ENCODE measurements at places on chromosomes 13 and 19.

GRCh38 chr19:33110137-33110910 is 21.6 kb upstream of the WDR88 start:
- peak; percentile 71 for DNase-seq

- DNase-seq = no peak
These were observed 2.5 kb downstream of the IGFL1 start for GRCh38 chr19:46232029-46232428.

DNA sequence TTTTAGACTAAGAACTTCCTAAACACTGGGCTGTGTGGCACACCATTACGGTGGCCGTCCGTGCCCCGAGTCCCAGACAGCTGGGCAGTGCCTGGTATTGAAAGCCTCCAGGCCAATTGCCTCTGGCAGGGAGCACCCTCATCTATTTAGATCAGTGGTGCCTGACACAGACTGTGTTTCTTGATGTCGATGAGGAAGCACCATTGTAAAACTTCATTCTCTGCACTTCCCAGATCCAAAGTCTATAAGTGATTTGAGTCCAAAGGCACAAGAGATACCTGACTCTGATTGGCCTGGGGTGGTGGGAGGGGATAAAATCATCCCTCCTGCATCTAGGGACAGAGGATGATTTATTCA is 8.5 kb upstream of the STK24 start:
- DNase-seq = no peak

GRCh38 chr19:18442941-18443340 is 5.0 kb upstream of the ISYNA1 start:
- DNase-seq = no peak

- no peak for DNase-seq
These were observed 2.4 kb upstream of the FLT1 start for GRCh38 chr13:28497143-28497876.

DNA sequence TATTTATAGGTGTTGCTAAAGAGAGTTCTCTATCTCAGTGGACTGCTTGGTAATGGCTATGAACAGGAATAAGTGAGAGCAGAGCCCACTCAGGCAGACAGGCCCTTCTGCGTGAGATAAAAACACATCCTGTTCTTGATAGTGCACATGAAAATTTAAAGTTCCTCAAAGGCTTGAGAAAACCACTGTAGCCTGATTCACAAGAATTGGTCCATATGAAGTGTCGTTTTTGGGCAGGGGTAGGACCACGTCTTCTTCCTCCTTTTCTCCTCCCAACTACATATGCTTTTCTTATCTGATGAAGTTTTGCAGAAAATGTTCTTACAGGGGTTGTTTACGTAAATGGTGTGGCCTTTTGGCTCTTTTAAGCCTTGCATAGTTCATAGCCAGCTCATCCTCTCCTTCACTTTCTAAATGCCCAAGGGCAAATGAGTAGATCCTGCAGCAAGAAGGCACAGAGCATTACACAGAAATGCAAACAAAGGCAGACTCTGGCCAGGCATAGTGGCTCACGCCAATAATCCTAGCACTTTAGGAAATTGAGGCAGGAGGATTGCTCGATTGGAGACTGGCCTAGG is 53.8 kb downstream of the RNF6 start:
- no peak for DNase-seq

GRCh38 chr13:60787083-60787482 is 390.1 kb downstream of the TDRD3 start:
- no peak for DNase-seq

GRCh38 chr19:4272894-4273293 is 6.2 kb upstream of the SHD start:
- DNase-seq = no peak

- DNase-seq = no peak
These were observed 35.6 kb upstream of the ARGLU1 start for GRCh38 chr13:106603546-106603945.

GRCh38 chr13:80047406-80047805 is 293.5 kb downstream of the SPRY2 start:
- DNase-seq = peak; percentile 95

DNA sequence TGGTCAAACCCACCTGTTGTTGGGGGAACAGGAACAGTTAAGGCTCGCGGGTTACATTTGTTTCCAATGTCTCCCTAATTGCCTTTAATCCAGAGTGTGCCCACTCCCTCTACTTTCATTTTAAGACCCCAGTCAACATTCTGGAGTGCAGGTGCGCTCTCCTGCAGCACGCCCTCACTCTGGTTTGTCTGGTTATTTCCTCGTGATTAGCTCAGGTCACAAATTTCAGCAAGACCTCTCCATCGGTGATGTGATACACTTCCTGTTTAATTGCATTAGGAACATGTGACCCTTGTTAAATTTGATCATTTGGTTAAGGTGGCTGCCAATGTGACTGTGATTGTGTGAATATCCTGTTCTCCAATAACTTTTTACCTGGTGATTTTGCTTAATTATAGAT is 53.0 kb downstream of the TEX29 start:
- no peak for DNase-seq

DNA sequence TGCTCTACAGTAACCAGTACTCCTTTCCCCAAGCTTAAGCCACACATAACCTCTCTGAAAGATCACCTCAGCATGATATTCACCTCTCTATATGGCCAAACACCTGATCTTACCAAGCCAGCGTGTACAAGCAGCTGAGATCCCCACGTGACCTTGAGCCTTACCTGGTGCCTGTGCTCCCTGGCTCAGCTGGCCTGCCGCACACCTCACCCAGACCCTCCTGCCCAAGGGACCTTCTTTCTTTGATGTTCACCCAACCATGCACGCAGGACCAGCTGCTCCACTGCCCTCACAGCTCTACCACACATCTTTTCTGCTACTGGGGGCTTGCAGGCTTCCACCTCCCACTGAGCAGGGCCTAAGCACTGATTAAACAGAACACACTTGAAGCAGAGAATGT is 9.0 kb downstream of the DHRS12 start:
- no peak for DNase-seq

GRCh38 chr13:113601166-113602070 is 16.9 kb downstream of the TFDP1 start:
- DNase-seq = no peak

GRCh38 chr19:52638601-52639000 is 446 bp upstream of the ZNF83 start:
- no peak for DNase-seq

- DNase-seq = peak; percentile 75
These were observed at the start of gene SSBP4 for GRCh38 chr19:18419195-18419698. TSS of gene SSBP4 (plus strand) at chr19:18419398. CDS start at chr19:18419649, 251 bp downstream.

GRCh38 chr13:98794498-98794897 is 42.0 kb upstream of the SLC15A1 start:
- DNase-seq = no peak

- DNase-seq = no peak
These were observed 127.7 kb downstream of the LACC1 start for GRCh38 chr13:44007451-44007850.

- no peak for DNase-seq
These were observed 8.4 kb upstream of the LRG1 start for GRCh38 chr19:4548238-4548584.

GRCh38 chr19:12641456-12641855 is 25.1 kb downstream of the MAN2B1 start:
- DNase-seq = no peak

DNA sequence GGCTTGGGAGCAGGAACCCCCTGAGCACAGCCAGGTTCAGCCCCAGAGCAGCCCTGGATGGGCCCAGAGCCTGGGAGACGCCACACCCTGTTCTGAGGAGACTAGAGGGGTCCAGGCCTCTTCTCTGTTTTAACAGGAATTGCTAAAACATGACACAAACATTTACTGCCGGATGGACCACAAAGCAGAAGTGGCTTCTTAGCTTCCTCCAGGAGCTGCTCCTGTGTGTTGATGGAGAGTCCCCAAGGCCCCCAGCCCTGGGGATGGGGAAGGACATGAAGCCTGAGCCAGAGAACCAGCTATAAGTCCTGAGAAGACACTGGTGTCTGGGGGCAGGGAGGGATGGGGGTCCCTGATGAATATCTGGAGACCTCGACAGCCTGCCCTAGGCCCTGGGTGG is 14.6 kb downstream of the CEACAM3 start:
- DNase-seq = no peak

DNA sequence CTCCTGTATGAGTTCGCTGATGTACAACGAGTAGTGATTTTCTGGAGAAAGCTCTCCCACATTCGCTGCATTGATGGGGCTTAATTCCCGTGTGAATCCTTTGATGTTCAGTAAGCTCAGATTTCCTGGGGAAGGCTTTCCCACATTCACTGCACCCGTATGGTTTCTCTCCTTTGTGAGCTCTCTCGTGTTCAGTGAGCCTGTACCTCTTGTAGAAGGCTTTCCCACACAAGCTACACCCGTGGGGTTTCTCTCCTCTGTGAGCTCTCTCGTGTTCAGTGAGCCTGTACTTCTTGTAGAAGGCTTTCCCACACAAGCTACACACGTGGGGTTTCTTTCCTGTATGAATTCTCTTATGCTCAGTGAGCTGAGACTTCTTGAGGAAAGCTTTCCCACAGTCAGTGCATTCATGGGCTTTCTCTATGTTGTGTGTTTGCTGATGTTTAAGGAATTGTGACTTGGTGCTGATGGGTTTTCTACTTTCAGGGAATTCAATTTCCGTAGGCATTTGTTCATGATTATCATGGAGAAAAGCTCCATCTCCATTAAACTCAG is 3.5 kb upstream of the ZNF577 start:
- DNase-seq = no peak

DNA sequence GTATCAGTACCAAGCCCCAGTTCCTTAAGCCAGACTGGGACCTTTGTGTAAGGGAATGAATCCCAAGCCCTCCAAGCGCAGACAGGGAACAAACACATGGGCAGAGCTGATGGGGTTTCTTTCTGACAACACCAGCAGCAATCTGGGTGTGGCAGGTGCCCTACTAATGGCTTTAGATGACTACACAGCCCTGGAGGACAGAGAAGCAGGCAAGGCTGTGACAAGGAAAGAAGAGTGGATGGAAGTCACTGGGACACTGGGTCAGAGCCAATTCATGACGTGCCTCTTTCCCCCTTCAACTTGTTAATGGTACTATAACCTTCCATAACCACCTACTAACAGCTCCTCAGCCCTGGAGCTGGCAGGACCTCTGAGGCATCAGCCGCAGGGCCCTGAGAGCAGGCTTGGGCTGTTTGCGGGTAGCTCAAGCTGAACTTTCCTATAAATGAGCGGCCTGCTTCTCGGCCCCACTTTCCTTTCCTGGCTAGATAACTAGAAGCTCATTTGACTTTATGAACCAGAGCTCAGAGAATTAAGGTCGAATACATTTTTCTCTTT is 38.9 kb downstream of the RASL11A start:
- no peak for DNase-seq

DNA sequence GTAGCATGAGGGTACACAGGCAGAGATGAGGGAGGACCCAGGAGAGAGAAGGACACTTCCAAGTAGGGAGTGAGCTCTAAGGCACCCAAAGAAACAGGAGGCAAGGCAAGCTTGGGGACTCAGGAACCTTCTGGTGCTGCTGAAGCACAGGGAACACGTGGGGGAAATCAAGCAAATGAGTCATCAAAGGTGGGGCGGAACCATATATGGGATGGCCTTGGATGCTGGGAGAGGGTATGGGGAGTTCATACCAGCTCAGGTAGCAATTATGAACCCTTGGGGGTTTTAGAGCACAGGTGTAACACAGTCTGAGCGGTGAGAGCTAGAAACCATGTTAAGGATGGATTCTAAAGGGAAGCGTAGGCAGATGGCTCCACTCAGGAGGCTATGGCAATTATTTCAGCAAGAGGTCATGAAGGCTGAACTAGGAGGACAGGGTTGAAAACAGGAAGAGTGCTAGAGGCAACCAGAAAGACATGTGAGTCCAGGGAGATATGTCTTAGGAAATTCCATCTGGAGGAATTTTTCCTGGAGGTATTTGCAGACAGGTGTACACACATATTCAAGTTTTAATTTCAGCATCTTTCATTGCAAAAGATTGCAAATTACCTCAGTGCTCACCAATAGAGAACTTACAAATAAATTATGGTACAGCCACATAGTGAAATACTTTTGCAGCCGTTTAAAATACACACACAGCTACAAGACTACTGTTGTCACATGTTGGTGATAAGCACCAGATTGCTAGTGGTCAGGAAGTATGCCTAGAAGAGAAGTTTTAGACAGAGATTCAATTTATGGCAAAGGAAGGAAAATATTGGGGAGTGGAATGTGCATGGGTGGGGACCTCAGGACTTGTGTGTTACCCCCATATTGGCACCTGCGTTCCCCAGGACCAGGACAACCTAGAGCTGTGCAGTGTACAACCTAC is 77.0 kb downstream of the STARD13 start:
- no peak for DNase-seq

- DNase-seq = no peak
These were observed 44.3 kb downstream of the COLGALT1 start for GRCh38 chr19:17599780-17600179.

DNA sequence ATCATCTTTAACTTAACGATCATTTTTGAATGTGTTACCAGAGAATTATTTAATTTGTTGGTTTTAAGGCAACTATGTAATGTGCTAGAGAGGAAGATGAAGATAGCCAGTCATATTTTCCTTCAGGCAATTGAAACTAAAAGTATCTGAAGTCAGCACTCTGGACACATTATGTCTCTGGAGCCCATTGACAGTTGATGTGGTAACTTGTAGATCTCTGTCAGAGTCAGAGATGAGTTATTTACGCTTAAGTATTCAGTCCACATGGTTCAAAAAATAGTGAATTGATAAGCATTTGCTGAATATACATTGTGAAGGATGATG is 2.1 kb downstream of the ZMYM2 start:
- DNase-seq = no peak

GRCh38 chr19:50324331-50324730 is 4.8 kb downstream of the KCNC3 start:
- no peak for DNase-seq

- no peak for DNase-seq
These were observed 9.9 kb downstream of the PPFIA3 start for GRCh38 chr19:49129238-49129583.

DNA sequence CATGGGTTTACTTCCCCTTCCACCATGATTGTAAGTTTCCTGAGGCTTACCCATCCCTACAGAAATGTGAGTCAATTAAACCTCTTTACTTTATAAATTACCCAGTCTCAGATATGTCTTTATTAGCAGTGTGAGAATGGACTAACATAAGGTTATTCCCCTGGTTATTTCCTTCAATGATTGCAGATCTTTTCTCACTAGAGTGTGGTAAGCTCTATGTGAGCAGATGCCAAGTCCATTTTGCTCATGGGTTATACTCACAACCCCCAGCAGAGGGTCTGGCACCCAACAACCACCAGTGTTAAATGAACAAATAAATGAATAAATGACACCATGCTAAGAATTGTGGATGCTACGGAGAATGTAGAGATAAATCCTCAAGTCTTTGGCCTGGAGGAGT is 472.8 kb downstream of the LIG4 start:
- no peak for DNase-seq

DNA sequence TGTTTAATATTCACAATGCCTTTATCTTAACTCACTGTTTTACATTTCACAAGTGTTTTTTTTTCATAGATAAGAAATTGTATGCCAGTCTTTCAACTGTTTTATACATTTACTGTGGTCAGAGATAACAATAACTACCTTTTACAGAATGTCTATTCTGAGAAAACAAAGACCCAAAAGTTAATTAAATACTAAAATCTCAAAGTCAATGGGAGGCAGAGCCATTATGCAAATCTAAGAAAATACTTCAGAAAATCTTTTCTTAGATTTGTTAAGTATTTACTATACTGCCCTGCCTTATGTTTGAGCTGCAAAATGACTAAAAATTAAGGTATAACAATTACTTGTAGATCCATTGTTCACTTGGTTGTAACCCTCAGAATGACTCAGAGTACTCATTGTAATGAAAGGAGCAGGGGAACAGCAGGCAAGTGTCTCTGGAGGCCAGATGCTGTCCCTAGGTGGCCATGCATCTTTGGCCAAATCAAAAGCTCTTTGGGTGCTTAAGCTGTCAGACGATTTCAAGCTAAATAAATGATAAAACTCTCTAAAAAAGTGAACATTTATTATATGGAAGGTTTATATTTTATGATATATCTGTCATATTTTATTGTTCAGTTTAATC is 770.1 kb upstream of the PCDH20 start:
- DNase-seq = no peak

All from fibroblast of lung (primary cell).